Astrocyte (in vitro differentiated cells and primary cell): ENCODE measurements at places on chromosomes 6 and 20. TPM values are rescaled to one million over a fixed set of nuclear protein-coding genes. Genes with fewer than 3 reads are reported as not detected.

GRCh38 chr6:155313602-155314091 is 637 bp downstream of the TFB1M start:
- DNase-seq = no peak
- H3K4me1 ChIP-seq = peaks cover 8% of the 10 kb centered on the region
- H3K27me3 ChIP-seq = no peaks in the 10 kb centered on the region
- H3K27ac ChIP-seq = peak overlapping the region; percentile 62

DNA sequence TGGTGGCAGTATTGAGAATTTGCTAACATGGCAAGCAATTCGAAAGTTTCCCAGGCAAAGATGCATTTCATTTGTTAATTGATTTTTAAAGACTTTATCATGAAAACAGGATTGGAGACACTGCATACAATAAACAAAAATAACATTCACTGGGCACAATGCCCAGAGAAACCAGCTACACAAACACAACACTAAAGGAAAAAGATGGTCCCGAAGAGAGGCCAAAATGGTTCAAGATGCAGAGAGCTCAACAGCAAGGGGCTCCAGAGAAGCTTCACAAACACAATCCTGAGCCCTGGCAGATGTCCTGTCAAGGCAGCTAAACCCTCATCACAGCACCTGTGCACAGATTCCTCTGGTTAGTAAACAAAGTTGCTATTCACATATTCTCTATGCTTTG is 79.3 kb downstream of the INSM1 start:
- H3K4me3 ChIP-seq = no peak overlapping the region
- no peak for DNase-seq
- H3K27me3 ChIP-seq = no peaks in the 10 kb centered on the region
- no peaks in the 10 kb centered on the region for H3K36me3 ChIP-seq

DNA sequence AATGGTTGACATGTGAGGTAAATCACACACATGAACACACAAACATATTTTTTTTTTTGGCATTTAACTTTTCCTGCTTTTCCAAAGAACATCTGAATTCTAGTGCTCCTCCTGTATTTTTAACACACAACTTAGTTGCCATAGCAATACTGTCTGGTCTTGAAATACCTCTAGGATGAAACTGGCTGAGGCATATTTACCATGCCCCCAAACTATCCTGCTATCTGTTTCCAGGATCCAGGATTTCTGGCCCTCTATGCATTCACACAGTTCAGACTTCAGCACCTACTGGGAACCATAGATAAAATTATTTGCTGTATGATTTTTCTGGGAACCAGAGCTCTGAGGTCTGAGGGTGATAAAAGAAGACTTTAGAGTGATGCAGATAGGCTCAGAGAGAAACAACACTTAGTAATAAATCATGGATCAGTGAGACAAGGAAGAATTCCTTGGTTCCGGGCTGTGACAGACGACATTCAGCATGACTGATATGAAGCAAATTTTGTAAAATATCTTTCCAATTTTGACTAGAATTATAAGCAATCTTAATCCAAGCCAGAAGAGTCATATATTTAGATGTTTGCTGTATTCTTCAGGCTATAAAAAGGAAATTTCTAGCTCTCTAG is 359.7 kb downstream of the BTBD9 start:
- no peaks in the 10 kb centered on the region for H3K36me3 ChIP-seq
- H3K27me3 ChIP-seq = no peaks in the 10 kb centered on the region
- DNase-seq = no peak
- H3K4me1 ChIP-seq = peaks cover 10% of the 10 kb centered on the region
- H3K4me3 ChIP-seq = no peak overlapping the region

Gene HCRTR2
- 0.23 and 0.36 TPM in 2 replicates for total RNA-seq

GRCh38 chr6:118665011-118665410 is 13.6 kb upstream of the CEP85L start:
- no peak overlapping the region for H3K4me3 ChIP-seq
- peaks cover 18% of the 10 kb centered on the region for H3K4me1 ChIP-seq
- H3K36me3 ChIP-seq = peaks cover 3% of the 10 kb centered on the region

Gene CAGE1
- total RNA-seq = 0.10 and 0.30 TPM in 2 replicates

DNA sequence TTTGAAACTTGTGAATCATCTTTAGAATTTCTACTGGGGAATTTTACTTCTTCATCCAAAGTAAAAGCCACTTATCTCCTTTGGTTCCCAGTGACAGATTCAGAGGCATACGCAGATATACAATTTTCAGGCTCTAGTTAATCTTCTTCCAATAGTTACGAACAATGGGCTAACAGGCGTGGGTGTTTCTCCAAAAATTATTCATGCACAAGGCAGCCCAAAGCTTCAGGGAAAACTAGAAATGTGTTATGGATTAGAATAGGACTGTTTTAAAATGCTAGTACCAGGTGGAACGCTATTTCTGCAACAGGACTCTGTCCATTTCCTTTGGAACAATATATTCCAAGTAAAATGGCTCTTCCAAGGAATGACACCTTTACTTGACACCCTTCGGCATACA is 102.2 kb downstream of the ZNF217 start:
- no peak overlapping the region for H3K27ac ChIP-seq
- H3K27me3 ChIP-seq = no peaks in the 10 kb centered on the region
- H3K4me3 ChIP-seq = no peak overlapping the region
- peaks cover 4% of the 10 kb centered on the region for H3K4me1 ChIP-seq
- no peak for DNase-seq

DNA sequence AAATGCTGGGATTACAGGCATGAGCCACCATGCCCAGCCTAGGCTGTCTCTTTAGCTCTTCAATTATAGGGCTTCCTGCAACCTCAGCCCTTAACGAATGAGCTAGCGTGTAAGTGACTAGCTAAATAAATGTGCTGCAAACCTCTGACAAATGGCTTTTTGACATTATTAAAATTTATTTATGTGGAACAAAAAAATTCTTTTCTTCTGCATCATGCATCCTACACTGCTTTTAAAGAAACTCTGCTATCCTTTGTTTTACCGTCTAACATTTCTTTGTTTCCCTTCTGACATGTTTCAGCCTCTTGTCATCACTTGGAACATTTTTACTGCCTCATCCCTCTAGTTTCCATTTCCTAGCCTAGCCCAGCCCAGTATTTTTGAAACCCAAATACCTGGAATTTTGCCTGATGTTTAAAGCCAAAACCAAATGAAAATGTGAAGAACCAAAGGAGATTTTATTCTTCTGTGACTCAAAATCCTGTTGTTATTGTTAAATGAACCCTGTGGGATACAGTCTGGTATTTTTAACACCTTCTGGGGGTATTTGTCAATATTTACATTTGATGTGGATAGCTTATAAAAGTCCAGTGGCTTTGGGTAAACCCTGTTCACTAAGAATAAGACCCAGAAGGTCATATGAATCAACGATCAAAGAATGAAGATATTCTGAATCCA is 9.5 kb downstream of the NT5E start:
- H3K4me1 ChIP-seq = peaks cover 72% of the 10 kb centered on the region
- peak overlapping the region; percentile 25 for H3K4me3 ChIP-seq
- H3K36me3 ChIP-seq = no peaks in the 10 kb centered on the region

GRCh38 chr20:52105442-52106422 is 85.8 kb downstream of the ZFP64 start:
- no peaks in the 10 kb centered on the region for H3K36me3 ChIP-seq
- H3K4me3 ChIP-seq = peak overlapping the region; percentile 81

Gene RBPJL
- total RNA-seq = not detected in 2 replicates
